ENCODE measurements at places on chromosomes 6 and 20.

DNA sequence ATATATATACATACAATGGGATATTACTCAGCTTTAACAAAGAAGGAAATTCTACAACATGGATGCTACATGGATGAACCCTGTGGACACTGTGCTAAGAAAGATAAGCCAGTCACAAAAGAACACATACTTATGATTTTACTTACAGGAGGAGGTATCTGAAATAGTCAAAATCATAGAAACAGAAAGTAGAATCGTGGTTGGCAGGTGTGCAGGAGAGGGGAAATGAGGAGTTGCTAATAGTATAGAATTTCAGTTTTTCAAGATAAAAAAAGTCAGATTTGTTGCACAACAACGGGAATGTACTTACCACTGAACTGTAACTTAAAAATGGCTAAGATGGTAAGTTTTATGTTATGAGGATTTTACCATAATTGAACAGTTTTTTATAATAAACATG lies 706.3 kb downstream of the TFAP2A start:
- no peak for DNase-seq

DNA sequence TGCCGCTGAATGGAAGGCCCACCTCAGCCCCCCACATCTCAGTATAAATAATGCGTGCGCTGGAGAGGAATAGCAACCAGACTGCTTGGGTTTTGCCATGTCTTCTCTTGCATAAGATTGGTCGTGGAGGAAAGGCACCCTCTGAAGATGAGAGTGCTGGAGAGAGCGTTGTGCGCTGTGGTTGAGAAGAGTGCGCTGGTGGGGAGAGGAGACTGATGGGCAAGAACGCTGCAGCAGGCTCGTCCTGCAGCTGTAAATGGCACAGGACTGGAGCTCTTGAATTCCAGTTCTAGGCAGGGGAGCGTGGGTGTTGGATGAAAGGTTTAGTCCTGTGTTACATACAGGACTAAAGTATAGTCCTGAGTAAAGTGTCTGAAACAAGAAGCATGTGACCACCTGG lies 51.5 kb downstream of the RPRD1B start:
- no peak for DNase-seq

DNA sequence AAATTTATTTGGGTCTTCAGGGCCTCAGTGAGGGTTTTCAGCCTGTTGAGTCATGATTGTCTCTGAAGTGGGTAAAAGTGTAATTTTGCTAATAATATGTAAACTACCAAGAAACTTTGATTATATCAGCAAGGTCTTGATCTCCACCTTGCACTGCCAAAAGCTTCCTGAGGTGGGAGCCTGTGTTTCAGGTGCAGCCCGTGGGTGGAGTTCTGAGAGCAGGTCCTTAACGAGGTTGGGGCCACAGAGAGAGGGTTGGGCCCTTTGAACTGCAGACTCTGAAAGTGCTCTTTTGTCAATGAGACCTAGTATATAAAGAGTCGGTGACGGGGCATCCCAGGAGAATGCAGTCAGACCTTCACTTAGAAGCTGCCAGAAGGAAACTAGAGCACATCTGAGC lies 129.7 kb upstream of the MAP3K4 start:
- no peak for DNase-seq

GRCh38 chr6:101001012-101001411 lies 119.9 kb upstream of the ASCC3 start:
- no peak for DNase-seq

DNA sequence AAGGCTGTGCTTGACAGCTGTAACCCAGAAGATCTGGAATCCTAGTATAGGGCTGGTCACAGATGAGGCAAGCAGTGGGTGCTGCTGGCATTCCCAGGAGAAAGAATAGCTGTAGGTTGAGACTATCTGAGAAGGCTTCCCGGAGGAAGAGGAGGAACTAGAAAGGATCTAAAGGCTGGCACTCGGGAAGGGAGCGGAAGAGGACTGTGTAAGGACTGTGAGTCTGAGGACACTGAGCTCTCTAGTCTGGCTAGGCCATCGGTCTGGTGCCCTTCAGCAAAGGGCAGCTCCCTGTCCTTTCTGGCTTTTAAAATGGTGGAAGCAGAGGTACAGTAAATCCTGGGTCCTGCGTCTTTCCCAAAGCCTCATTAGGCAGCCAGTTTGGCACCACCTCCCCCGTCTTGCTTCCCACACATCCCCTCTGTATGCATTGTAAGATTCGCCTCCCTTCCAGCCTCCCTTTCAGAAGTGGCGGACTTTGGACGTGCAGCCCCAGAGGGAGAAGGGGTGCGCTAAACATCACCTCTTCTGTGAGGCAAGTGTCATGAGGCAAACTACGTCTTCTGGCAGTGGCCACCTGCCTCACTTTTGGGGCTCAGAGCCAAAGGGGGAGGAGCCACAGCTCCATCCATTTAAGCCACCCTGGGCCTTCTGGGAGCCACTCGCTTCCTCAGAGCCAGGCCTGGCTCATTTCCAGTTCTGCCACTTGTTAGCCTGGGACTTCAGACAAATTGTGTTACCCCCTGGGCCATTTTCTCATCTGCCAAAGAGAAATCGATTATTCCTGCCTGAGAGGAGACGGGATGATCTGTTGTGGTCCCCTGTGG lies 8.6 kb downstream of the SNPH start:
- no peak for DNase-seq

DNA sequence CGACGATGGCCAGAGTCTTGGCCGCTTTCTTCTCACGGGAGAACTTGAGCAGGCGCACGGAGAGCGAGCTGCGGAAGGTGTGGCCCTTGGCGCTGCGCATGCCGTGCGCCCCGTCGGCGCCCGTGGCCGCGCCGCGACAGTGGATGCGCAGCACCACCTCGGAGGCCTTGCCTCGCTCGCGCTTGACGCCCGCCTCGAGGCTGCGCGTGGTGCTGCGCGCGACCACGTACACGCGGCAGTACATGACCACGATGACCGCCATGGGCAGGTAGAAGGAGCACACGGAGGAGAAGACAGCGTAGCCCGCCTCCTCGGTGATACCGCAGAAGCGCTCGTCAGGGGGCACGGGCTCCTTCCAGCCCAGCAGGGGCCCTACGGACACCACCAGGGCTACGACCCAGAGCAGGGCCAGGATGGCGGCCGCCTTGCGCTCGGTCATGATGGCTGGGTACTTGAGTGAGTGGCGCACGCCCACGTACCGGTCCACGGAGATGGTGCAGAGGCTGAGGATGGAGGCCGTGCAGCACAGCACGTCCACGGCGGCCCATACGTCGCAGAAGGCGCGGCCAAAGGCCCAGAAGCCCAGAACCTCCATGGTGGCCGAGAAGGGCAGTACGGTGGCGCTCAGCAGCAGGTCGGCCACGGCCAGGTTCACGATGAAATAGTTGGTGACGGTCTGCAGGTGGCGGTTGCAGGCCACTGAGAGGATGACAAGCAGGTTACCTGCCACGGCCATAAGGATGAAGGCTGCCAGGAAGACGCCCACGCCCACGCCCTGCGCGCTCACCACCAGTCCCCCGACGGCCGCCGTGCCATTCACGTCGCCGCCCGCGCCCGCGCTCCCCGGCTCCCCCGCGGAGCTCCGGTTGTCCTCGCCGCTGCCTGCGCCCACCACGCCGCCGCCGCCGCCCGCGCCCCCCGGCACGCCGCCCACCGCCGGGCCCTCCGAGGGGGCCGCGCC lies 232.8 kb upstream of the RNF24 start:
- DNase-seq, result no peak

- peak; percentile 78 for DNase-seq
Observed at GRCh38 chr20:17898548-17898994, 70.0 kb downstream of the SNX5 start.

DNA sequence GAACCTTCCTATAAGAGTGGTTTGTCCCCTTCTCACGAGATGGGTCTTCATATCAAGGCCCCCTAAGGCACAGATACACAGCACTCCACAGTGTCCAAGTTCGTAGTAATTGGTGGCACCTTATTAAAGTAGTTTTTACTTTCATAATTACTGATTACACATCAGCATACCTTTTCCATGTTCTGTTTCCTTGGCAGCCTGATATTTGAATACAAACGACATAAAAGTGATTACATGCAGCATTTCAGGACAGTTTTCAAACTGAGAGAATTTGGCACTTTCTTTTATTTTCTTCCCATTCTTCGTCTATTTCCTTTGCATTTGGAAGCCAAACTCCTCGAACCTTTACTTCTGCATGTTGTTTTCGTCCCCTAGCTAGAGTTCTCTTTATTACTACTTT lies 139.7 kb downstream of the MTHFD1L start:
- DNase-seq, result no peak

- no peak for DNase-seq
Observed at GRCh38 chr6:56970849-56971248, 15.9 kb downstream of the BEND6 start.

DNA sequence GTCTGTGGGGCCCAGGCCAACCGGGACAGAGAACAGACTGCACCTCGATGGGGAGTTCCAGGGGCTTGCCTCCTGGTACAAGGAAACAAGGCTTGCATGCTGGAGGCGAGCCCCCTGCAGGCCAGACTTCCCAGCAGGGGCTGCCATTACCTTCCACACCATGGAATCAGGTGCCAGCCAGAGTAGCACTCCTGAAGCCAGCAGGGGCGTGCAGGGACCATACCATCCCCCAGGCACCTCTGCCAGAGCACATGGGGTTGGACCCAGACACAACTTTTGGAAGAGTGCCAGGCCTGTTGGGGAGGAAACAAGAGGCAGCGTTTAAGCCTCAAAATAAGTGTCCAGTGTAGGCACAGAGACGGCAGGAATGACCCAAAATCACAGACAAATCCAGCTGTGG lies 6.5 kb downstream of the DDO start:
- DNase-seq, result no peak

GRCh38 chr20:14924433-14924832 lies 587.0 kb upstream of the FLRT3 start:
- no peak for DNase-seq

DNA sequence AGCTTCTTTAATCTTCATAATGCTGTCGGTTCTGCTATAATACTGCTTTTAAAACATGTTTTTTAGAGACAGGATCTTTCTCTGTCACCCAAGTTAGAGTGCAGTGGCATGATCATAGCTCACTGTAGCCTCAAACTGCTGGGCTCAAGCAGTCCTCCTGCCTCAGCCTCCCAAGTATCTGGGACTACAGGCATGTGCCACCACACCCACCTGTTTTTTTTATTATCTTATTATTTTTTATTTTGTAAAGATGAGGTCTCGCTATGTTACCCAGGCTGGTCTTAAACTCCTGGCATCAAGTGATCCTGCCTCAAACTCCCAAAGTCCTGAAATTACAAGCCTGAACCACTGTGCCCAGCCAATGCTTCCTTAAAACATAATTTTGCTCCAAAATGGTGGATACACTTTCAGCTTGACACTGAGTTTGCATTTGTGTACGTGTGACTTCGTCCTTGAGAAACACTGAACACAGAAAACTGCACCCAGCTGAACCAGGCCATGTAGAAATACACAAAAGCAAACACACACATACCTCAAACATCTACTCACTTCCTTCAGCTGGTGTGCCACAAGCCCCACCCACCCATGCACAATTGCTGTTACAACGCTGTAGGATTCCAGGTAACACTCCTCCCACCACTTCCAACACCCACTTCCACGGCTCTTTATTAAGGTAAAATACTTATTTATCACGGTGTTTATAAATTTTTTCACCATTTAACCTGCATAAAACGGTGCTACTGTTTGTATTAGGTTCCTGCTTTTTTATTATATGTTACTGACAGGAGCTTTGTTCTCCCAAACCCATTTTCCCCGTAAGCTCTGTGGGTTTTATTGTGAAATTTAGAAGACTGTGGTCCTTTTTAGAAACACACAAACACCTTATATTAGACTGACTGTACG lies 109.1 kb downstream of the TSHZ2 start:
- DNase-seq, result peak; percentile 28

GRCh38 chr20:45792317-45793118 lies 764 bp downstream of the DNTTIP1 start:
- no peak for DNase-seq

Data from T47D (cell line).